ENCODE measurements at places on chromosomes 2 and 18.

GRCh38 chr18:36023336-36023735 lies 44.0 kb downstream of the RPRD1A start:
- DNase-seq = no peak

- DNase-seq = no peak
These were observed 31.0 kb downstream of the RALB start for GRCh38 chr2:120283649-120284048.

- DNase-seq = no peak
These were observed 145.8 kb downstream of the ESCO1 start for GRCh38 chr18:21454725-21455124.

DNA sequence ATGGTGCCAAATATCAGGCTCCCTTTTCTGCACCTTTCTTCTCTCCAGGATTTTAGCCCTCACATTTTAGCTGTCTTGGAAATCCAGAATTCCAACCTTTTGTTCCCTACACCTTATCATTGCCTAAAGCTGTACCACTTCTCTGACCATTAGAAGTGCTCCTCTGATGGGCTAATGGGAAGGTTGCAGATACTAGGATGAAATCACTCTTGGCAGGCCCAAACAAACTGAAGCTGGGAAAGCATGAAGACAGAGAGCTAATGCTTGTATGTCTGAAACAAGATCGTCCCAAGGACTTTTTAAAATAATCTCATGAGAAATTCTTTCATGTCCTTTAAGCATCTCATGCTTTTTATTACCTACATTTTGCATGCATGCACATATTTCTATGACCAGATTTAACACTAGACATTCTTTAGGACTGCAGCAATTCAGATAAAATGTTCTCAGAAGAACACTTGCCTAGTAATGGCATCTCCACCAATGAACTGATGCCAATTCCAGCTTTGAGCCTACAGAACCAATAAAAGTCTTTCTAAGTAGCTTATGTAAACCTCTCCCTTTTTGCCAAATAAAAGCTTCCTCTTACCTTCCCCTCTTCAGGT lies 98.4 kb upstream of the OSR1 start:
- no peak for DNase-seq

DNA sequence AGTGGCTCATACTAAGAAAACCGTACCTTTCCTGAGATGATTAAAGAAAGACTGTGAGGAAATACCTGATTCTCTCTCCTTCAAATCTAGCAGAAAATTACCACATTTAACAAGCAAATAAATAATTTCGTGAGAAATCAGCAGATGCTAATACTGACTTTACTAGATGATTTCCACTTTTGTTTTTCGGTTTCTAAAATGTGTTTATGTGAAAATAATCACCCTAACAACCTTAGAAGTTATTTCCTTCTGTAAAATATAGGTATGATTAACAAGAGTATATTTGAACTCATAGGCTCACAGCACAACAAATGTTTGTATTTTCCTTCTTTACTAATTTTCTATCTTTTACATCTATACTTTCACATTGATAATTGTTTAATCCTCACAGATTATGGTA lies 594.1 kb upstream of the FAM98A start:
- no peak for DNase-seq

DNA sequence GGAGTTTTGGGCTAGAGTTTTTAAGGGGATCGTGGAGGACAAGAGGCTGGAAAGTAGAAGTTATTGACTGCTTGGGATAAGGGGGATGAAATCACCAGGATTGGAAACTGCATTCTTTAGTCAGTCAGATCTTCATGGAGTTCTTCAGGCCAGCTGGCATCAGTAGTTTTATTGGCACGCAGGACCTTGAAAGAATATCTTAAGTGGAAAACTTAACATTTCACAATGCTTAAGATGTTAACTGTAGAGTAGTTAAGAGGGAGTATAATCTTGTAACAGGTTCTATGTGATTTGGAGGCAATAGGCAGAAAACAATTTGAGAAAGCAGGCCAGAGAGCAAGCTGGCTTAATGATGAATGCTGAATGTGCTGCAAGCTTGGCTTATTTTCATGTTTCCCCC lies 300.4 kb upstream of the KCNH7 start:
- no peak for DNase-seq

GRCh38 chr2:62568983-62569837 lies 63.2 kb upstream of the TMEM17 start:
- DNase-seq = no peak

DNA sequence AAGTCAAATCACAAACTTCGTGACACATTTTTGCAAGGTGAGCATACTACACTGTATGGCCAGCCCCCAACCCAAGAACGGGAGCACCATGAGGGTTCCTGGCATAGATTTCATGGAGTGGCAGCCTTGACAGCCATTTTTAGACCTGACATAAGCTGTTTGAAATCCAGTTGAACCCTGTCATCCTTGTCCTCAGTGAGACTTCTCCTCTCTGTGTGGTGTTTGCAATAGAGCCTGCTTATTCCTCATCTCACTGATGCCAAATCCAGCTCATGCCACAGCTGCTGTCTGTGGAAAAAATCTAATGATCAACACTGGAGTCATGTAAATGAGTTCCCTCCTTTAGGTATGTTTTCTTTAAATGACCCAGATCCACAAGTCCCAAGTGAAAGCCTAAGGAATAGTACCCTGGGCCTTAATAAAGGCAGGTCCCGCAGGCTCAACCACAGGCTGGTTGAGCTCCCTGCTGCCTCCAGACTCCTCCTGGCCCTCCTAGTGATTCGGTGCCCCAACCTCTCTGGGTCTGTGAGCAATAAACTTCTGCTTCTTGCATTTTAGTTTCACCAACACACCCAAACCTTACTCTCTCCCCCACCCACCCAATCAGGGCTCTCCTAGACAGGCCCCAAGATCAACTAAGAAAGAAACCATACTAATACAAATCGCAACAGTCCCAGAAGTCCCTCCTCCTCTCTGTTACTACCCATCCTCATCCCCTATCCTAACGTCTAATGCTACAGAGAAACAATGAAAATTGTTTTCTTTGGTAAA lies 8.4 kb upstream of the CREG2 start:
- DNase-seq = no peak

- no peak for DNase-seq
These were observed 6.0 kb downstream of the ITM2C start for GRCh38 chr2:230870544-230871360.

DNA sequence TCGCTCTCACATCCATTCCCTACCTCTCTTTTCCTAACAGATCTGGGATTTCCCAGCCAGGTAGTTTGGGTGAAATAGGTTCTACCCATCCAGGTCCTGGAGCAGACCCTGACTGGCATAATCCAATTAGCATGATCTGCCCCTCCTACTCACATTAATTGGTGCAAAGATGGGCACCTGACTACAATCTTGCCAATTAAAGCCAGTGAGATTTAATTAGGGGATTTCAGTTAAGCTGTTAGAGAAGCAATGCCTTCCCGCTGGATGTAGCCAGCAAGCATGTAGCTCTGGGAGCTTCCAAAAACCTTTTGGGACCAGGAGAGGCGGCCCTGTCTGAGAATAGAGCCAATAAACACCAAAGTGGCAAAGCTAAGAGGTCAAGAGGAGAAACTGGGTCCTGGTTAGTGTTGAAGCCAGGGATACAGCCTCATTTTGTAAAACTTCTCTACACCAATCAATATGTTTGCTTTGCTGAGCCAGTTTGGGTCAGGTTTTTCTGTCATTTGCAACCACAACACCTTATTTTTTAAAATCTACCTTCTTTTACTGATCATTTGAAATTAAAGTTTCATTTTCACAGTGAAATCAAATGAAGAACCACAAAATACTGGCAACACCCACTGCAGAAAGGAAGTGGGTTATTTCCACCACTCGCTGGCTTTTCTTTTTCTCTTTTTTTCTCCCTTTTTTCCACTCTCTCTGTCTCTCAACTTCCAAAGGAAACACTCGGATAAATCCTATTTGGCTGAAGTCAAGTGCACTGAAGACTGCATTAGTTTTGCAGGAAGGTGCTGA lies 3.2 kb upstream of the TTC39C start:
- DNase-seq = no peak

DNA sequence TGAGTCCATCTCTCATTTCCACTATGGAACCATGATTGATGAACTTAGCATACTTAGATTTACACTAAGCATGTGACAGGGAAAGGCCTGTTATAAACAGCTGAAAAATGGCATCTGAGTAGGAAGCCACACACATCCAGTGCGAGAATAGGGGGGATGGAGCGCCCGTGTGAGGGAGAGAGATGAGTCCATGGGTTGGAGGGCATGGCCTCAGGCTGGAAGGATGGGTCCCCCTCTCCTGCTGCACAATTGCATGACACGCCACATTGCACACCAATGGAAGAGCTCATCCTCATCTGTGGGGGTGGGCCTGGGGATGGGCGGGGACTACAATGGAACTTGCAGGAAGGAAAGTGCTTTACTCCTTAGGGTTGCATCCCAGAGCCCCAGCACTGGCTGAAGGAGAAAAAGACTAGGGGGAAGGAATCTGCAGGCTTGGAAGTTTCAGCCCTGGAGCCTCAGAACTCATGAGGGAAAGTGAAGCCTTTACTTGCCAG lies 46.4 kb upstream of the CXCR4 start:
- no peak for DNase-seq

- no peak for DNase-seq
These were observed 6.0 kb downstream of the HADHA start for GRCh38 chr2:26238311-26238958.

GRCh38 chr2:177155631-177156030 lies 57.0 kb upstream of the HNRNPA3 start:
- DNase-seq = no peak

Data from left hindlimb (tissue), 1 donor.